ENCODE measurements at places on chromosomes 2 and 18. TPM values are rescaled to one million over a fixed set of nuclear protein-coding genes. Genes with fewer than 3 reads are reported as not detected.

DNA sequence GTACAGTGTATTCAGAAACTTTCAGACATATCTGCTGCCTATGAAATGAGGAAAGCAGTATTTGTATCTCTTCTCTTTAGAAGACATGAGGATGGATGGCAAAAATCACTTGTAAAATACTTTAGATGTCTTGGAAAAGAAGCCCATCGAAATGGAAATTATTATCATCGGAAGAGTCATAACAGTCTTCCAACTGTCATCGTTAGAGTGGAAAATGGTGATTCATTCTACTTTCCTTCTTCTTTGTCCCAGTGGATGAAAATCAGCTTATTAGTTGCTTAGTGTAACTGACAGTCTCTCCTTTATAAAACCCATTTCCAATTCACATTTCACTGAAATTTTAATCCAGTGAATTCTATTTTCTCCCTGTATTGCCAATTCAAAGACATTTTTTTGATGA is 1323.7 kb upstream of the PIK3C3 start:
- no peaks in the 10 kb centered on the region for H3K36me3 ChIP-seq
- H3K4me1 ChIP-seq: no peaks in the 10 kb centered on the region
- DNase-seq: no peak
- H3K27me3 ChIP-seq: no peaks in the 10 kb centered on the region
- no peak overlapping the region for H3K4me3 ChIP-seq
- H3K27ac ChIP-seq: no peak overlapping the region

- no peak overlapping the region for H3K4me3 ChIP-seq
- H3K36me3 ChIP-seq: no peaks in the 10 kb centered on the region
- no peaks in the 10 kb centered on the region for H3K27me3 ChIP-seq
- no peak overlapping the region for H3K27ac ChIP-seq
- peaks cover 8% of the 10 kb centered on the region for H3K4me1 ChIP-seq
- DNase-seq: no peak
These were observed 264.3 kb upstream of the RASGRP3 start for GRCh38 chr2:33212151-33212550.

DNA sequence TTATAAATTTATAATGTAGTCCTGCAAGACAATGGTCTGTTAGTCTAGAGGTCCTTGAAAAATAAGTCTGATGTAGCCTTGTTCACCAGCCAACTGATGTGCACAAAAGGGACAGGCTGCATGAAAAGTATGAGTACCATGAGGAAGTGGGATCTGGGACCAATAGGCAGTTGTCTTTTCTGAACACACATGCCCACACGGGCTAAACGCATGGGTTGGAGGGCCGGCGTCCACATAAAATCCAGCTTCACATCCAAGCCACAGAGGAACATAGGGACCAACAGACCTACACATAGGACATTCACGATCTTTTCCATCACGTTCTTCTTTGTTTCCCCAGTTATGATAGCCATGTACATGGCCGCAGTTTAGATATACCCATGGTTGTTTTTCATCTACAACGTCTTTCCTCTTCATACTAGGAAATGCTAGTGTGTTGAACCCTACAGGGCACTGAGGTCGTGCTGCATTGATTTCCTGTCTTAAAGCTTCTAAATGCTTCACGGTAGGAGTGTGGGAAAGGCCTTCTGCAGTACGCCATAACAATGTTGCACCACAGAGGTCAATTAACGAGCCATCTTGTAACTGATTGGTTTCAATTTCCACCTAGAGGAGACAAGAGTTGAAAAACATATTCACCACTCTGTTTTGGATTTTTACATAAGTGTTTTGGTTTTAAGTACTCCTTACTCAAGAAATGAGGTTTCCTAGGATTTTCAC is 49.4 kb downstream of the PELI1 start:
- H3K27me3 ChIP-seq: no peaks in the 10 kb centered on the region
- peaks cover 21% of the 10 kb centered on the region for H3K36me3 ChIP-seq
- no peak for DNase-seq
- H3K4me1 ChIP-seq: no peaks in the 10 kb centered on the region
- no peak overlapping the region for H3K27ac ChIP-seq
- H3K4me3 ChIP-seq: no peak overlapping the region

DNA sequence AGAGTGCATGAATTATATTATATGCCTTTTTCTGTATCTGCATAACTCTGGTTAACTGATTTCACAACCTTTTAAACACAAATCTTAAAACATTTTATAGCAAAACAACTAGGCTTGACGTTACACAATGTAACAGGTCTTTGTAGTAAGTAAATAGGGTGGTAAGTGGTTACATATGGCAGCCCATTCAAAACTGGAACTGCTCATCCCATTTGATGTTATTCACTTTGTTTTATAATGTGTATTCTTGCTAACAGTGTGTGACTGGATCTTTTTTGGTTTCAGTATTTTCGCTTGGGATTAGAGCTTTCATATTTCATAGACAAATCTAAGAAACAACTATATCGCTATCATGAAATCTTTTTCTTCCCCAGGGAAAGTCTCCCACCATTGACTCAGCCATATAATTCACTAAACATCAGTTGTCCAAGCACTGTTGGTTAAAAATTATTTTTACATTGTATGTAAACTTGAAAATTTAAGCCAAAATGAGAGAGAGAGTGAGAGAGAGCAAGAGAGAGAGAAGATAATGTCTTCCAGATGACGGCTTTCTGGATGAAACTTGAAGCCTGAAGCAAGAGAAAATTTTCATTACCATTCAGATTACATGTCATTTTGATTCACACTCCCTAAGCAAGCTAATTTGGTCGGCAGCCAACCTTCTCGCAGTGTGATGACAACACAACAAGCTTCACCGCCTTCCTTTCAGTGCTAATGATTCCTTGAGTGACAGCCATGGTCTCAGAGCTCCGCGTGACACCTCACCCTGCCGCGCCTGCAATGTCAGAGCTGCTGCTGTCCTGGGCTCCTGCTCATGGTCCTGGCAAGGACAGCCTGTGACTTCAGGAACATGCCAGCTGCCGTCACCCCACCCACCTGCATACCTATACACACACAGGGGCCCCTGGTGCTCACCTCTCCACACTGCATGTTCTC is 946.9 kb upstream of the SOX11 start:
- DNase-seq: peak; percentile 40
- H3K4me3 ChIP-seq: no peak overlapping the region
- H3K27me3 ChIP-seq: no peaks in the 10 kb centered on the region
- no peak overlapping the region for H3K27ac ChIP-seq
- no peaks in the 10 kb centered on the region for H3K36me3 ChIP-seq

GRCh38 chr2:236627841-236628240 is 58.2 kb downstream of the ACKR3 start:
- DNase-seq: no peak
- H3K27ac ChIP-seq: no peak overlapping the region
- no peaks in the 10 kb centered on the region for H3K27me3 ChIP-seq
- H3K4me1 ChIP-seq: peaks cover 9% of the 10 kb centered on the region

GPR55 gene
- not detected for total RNA-seq

DNA sequence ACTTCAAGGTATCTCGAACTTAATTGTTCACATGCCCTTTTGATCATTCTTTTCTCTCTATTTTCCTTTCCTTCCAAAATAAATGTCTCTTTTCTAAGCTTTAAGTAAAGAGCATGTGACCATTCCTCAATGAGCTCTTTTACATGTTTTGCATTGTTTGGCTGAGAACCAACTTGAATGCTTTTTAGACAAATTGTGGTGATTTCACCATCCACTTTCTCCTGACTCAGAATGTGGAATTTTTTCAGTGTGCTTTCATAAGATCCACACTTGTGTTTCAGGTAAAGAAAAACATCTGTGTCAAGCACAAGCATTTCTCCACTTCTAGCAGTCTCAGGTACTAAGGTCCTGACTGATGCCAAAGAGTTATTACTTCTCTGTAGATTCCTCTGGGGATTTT is 10.7 kb downstream of the RBM43 start:
- H3K4me1 ChIP-seq: no peaks in the 10 kb centered on the region
- H3K27ac ChIP-seq: no peak overlapping the region
- no peak for DNase-seq

- no peaks in the 10 kb centered on the region for H3K36me3 ChIP-seq
- no peak overlapping the region for H3K27ac ChIP-seq
- no peak for DNase-seq
- no peaks in the 10 kb centered on the region for H3K4me1 ChIP-seq
These were observed 256.6 kb upstream of the ID2 start for GRCh38 chr2:8424997-8425900.

PDE1A gene
- 4.2 TPM for total RNA-seq

SPATA3 gene
- total RNA-seq: not detected

- H3K27me3 ChIP-seq: no peaks in the 10 kb centered on the region
- H3K27ac ChIP-seq: no peak overlapping the region
- H3K4me3 ChIP-seq: no peak overlapping the region
- H3K36me3 ChIP-seq: no peaks in the 10 kb centered on the region
These were observed 98.7 kb downstream of the SLC8A1 start for GRCh38 chr2:40353231-40353630.

IL1F10 gene
- total RNA-seq: not detected

- no peaks in the 10 kb centered on the region for H3K4me1 ChIP-seq
- no peaks in the 10 kb centered on the region for H3K36me3 ChIP-seq
- no peak overlapping the region for H3K4me3 ChIP-seq
- H3K27ac ChIP-seq: no peak overlapping the region
These were observed 22.9 kb downstream of the COA5 start for GRCh38 chr2:98585386-98585785.

DNA sequence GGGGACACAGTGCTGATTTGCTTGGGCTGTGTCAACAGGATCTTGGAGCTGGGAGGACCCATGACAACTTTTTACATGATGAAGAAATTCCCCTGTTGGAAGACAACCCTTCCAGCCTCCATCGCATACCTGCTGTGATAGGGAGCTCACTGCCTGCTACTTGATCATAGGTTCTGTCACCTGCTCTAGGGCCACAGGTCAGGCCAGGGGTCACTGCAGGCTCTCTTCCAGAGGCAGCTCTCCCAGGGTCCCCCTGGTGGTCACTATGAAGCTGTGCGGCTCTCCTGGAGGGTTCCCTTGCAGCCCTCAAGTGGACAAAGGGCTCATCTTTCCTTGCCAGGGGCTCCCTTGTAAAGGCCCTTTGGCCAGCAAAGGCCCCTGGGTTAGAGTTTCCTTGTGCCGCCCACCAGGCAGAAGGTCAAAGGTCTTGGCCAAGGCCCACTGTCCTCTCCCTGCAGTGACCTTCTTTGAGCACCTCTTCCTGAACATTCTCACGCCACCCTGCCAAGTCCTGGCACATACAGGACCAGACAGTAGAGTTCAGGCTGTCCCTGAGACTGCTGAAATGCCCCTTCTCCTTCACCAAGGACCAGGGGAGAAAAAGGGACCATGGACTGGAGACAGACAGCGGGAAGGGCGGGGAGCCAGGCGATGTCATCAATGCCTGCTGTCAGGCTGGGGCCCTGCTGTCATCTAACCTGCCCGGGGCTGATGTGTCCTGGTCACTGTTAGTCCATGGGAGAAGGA is 345.1 kb downstream of the DYSF start:
- H3K27ac ChIP-seq: no peak overlapping the region
- no peaks in the 10 kb centered on the region for H3K36me3 ChIP-seq
- peak; percentile 48 for DNase-seq
- no peaks in the 10 kb centered on the region for H3K4me1 ChIP-seq
- H3K4me3 ChIP-seq: no peak overlapping the region

DNA sequence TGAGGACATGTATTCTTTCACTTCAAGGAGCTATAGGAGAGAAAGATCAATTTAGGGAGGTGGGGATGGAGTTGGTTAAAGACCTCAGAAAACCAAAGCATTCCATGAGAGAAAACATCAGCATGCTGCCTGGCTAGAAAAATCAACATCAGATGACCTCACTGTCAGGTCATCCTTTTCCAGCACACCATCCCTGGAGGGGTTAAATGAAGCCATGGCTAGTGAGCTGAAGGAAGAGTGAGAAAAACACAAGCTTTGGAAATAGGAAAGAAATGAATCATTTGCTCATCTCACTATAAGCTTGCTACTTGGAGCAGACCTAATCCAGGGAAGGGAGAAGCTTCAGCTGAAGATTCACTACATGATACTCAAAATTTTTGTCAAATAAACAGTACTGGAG is 109.5 kb upstream of the ITGB6 start:
- no peak overlapping the region for H3K4me3 ChIP-seq
- DNase-seq: no peak
- H3K4me1 ChIP-seq: no peaks in the 10 kb centered on the region

STK17B gene
- 16.9 TPM for total RNA-seq

GRCh38 chr2:186346216-186346615 is 139.8 kb upstream of the ZC3H15 start:
- no peak overlapping the region for H3K27ac ChIP-seq
- H3K4me1 ChIP-seq: peaks cover 12% of the 10 kb centered on the region
- no peaks in the 10 kb centered on the region for H3K36me3 ChIP-seq

TMEM198 gene
- total RNA-seq: 5.7 TPM

GRCh38 chr18:65750389-65751154 is at the start of gene CDH7:
TSS of gene CDH7 (plus strand) at chr18:65751012. CDS start at chr18:65762843, 11,831 bp downstream.
- DNase-seq: no peak
- H3K36me3 ChIP-seq: no peaks in the 10 kb centered on the region
- no peak within 1 kb of the TSS for H3K4me3 ChIP-seq
- H3K27ac ChIP-seq: no peak within 1 kb of the TSS
- no peaks in the 10 kb centered on the region for H3K27me3 ChIP-seq
- peaks cover 15% of the 10 kb centered on the region for H3K4me1 ChIP-seq

DNA sequence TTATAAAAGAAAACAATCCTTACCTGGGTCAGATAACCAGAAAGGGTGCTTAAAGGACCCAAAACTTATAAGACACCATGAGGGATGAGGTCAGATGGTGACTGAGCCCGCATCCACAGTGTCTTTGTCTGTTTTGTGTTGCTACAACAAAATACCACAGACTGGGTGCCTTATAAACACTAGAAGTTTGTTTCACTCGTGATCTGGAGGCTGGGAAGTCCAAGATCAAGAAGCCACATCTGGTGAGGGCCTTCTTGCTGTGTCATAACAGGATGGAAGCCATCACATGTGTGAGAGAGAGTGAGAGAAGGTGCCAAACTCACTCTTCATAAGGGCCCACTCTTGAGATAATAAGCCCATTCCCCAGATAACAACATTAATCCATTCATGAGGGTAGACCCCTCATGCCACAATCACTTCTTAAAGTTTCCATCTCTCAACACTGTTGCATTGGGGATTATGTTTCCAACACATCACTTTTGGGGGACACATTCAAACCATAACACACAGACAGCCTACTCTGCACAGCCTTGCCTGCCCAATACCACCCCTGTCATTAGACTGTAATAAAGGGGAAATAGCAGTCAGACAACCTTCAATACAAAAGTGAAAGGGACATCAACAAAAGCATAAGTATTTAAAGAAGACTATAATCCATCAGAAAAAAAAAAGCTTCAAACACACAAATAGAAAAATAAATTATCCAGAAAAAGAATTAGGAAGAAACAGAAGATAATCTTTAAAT is 249.8 kb downstream of the ANAPC1 start:
- no peaks in the 10 kb centered on the region for H3K36me3 ChIP-seq
- no peak overlapping the region for H3K4me3 ChIP-seq
